ENCODE measurements at places on chromosomes 6 and 20.
A peak's percentile ranks its signal among the peaks of the same experiment; 100 is the strongest.

DNA sequence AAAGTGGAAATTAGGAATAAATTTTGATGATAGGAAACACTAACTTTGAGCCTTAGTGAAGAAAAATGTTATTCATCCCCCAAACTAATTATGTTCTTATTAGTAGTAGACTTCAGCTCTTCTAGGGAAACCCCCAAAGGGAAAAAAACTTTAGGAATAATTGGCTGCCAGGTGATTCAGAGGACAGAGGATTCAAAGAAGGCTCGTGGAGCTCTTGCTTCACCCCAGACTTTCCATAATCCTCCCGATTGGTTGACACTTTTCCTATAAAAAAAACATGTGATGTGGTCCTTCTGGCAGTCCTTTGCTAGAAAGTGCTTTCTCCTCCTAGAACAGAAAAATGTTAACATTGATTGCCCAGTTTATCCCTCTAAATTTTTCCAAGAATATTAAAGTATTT, 5.6 kb upstream of the CCDC170 start:
- DNase-seq = no peak

GRCh38 chr6:85348643-85349042, 101.2 kb upstream of the NT5E start:
- no peak for DNase-seq

GRCh38 chr6:37491171-37491829, 8.4 kb downstream of the CCDC167 start:
- no peak for DNase-seq

DNA sequence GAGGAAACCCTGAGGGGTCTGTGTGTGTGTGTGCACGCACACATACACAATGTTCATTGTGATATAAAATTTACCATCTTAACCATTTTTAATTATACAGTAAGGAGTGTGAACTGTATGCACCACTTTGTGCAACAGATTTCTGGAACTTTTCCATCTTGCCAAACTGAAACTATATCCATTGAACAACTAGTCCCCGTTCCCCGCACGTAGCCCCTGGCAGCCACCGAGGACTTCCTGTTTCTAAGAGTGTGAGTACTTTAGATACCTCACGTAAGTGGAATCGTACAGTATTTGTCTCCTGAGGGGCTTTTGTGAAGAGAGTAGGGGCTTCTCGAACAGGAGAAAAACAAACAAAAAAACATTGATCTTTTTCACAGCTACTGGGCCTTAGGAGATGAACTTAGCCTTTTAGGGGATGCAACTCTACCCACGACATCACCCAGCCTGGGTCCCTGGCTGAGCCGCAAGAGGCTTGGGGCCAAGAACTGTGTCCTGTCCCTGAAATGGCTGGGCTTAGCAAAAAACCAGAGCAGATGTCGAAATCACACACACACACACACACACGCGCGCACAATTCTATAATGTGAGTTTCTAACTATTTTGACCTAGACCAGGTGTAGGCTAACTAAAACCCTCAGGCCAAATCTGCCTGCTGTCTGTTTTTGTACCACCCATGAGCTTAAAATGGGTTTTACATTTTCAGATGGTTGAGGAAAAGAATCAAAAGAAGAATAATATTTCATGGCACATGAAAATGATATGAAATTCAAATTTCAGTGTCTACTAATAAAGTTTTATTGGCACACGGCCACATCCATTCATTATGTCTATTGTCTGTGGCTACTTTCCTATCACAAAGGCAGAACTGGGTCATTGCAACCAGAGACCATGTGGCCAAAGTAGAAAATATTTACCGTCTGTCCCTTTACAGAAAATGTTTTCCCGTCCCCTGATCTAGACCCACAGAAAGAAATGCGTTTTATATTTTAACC, 144.2 kb downstream of the EYA2 start:
- DNase-seq = no peak

GRCh38 chr6:26022132-26022472, 59.5 kb downstream of the TRIM38 start:
- DNase-seq = no peak

DNA sequence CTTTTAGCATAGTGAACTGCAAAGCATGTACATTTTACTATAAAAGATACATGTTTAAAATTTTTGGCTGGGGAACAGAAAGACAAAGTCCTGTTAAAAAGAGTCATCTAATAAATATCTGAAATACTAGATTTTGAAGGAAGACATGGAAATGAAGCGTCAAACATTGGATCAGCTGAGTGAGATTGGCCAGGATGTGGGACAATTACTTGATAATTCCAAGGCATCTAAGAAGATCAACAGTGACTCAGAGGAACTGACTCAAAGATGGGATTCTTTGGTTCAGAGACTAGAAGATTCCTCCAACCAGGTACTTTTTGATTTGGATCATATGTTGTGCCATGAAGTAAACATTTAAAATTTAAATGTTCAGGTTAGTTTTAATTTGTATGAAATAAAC, 162.3 kb downstream of the UTRN start:
- no peak for DNase-seq

- peak; percentile 11 for DNase-seq
These were observed 138.0 kb downstream of the SOX4 start for GRCh38 chr6:21731411-21732031.

DNA sequence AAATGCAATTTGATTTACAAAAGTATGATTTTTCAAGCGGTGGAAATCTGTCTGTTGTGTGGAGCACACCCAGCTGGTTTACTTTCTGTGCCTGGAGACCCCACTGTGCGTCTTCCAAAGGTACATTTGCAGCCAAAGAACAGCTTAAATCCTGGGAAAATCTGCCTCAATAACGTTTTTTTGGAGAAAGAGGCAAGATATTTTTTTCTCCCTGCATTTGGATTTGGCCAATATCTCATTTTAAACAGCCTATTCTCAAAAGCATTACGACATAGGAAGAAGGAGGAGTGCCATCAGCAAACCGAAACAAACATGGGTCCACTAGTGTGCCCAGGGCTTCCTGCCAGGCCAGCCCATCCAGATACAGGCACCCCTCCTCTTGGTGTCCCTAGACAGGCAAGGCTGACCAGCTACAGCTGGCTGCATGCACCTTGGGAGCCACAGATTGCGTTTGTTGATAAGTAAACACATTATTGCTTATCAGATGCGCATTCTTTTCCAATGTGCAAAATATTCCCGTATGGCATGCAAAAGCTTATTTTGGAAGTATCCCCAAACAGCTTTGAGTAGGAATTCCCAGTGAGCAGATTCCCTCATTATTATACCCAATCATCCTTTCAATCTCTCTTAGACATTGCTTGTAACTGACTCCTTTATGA, 184.5 kb upstream of the MARCKS start:
- no peak for DNase-seq

- no peak for DNase-seq
These were observed 313.2 kb upstream of the JARID2 start for GRCh38 chr6:14932485-14933182.

GRCh38 chr6:82976179-82976578, 89.5 kb downstream of the UBE3D start:
- DNase-seq = no peak

GRCh38 chr6:89479897-89480296, 46.9 kb downstream of the ANKRD6 start:
- no peak for DNase-seq

DNA sequence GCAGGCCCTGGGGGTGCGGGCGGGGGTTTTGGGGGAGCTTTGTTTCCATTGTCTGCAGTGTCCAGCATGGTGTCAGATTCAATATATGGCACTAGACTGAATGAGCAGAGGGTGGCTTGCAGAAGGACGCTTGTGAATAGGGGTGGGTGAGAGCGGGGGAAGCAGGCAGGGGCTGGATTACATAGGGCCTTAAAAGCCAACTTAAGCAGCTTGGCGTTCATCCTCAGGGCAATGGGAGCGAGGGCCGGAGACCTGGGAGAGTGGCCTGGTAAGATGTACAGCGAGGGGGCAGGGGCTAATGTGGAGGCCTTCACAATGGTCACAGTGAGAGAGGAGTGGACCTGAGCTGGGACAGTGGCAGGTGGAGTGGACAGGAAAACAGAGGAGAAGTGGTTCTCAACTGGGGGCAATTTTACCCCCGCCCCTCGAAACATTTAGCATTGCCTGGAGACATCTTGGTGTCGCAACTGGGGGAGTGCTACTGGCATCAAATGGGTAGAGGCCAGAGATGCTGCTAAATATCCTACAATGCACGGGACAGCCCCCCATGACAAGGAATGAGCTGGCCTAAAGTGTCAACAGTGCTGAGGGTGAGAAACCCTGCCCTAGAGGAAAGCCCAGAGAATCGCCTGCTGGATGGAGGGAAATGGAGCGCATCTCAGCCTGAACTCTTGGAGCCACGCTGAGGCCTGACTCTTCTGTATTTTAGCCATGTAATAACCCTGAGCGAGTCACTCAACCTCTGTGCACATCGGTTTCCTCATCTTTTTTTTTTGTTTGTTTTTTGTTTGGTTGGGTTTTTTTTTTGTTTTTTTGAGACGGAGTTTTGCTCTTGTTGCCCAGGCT, 15.1 kb upstream of the BAK1 start:
- no peak for DNase-seq

DNA sequence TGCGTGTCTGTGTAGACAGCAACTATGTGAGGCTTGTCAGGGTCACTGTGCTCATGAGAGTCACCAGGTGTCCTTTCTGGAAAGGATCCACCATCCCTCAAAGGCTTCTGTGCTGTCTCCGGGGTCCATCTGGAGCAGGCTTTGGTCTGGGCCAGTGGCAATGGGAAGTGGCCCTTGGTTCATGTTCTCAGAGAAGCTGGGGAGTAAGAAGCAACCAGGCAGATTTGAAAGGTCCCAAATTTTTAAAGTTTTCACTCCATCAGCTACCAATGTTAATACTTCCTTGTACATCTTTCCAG, 68.2 kb downstream of the GCNT2 start:
- no peak for DNase-seq

- peak; percentile 81 for DNase-seq
These were observed 2.9 kb downstream of the RXRB start for GRCh38 chr6:33197431-33198048.

DNA sequence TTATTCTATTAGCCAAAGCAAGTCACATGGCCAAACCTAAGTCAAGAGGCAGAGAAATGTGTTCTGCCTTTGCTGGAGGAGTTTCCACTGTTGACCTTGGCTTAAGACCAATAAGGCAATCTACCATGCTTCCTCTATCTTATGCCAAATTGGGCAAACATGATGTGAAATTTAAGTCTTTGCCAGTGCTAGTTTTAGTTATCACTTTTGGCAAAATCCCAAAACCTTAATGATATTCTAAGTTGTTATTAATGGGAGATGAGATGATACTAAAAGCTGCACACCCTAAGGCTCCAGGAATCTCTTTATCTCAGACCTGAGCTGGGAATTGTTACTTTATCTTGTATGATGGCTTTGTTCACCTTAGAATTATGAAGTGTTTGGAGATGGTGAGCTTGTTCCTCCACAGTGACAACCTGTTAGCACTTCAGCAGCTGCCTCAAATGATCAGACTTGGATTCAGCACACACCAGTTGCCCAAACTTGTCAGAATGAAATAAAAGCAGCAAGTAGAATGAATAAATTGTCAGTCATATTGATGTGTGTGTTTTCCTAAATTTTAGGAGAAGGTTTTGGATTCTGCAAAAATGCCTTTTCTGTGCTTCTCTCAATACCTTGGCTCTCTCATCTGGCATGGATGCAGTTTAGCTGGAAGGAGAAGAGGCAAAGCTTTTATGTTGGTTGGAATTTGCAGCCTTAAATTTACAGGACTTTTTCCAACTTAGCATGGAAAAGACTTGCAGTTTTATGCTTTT, 49.3 kb downstream of the RIN2 start:
- no peak for DNase-seq

GRCh38 chr20:58673119-58673518, 19.5 kb upstream of the NPEPL1 start:
- DNase-seq = no peak

- DNase-seq = no peak
These were observed 61.1 kb upstream of the C20orf144 start for GRCh38 chr20:33600981-33601380.

DNA sequence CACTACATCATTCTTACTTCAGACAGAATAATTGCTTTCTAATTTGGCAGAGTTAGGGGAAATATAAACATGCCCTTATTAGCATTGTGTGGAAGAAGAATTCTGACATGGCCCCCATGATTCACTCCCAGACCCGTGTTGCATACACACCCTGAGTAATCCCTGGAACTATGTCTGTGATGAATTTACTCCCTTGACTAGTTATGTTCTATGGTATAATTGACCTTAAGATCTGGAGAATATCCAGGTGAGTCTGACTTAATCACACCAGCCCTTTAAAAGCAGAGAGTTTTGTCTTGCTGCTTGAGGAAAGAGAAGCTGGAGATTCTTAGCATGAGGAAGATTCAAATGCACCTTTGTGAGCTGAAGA, 262.9 kb downstream of the SOX4 start:
- peak; percentile 52 for DNase-seq

- no peak for DNase-seq
These were observed 19.2 kb upstream of the FAM83C start for GRCh38 chr20:35311409-35311808.

- peak; percentile 19 for DNase-seq
These were observed 79.7 kb upstream of the FYN start for GRCh38 chr6:111952821-111953540.

DNA sequence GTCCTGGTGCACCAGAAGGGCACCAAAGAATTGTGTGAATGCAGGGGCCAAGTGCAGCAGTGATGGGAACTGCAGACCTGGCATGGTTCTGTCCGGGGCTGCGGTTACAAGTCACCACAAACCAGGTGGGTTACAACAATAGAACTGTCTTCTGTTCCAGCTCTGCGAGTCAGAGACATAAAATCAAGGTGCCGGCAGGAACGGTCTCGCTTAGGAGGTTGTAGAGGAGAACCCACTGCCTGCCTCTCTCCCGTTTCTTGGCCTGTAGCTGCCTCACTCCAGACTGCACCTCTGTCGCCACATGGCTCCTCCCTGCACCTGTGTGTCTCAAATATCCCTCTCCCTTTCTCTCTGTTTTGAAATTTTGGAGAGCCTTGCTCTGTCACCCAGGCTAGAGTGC, 143.3 kb downstream of the TAF4 start:
- DNase-seq = no peak

DNA sequence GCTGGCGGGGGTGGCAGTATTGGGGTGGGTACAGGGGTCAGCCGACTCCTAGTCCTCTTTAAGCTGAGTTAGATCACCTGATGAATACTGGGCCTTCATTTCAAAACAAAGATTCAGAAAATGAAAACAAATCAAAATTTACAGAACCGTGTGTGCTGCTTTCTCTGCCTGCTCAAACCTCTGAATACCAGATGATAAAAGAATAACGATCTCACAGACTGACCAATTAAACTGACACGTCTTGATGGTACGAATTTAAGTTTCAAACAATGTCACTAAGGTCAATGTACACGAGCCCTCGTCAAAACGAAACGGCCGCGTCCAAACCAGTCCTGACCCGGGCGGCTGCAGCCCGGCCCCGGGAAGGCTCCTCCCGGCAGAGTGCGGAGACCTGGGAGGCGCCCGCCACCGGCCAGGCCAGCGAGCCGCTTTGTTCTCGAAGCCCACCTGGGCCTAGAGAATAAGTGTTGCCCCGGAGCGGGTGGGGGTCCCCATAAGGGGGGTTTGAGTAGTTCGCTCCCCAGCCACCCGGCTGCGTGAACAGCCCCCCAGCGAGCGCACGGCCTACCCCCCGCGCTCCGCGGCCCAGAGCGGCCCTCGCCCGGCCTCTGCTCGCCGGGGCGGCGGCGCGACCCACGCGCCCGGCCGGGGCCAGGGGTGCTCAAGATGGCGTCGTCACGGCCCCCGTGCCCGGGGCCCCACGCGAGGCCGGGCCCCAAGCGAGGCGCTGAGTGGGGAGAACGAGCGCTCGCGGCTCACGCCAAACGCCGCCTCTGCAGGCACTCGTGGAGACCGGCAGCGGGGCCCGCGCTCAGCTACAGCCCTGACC, 728 bp downstream of the PSMA7 start:
- DNase-seq = no peak

- no peak for DNase-seq
These were observed 145.9 kb downstream of the IMPG1 start for GRCh38 chr6:75926293-75927168.

Measured in H54 (cell line).